ENCODE measurements at places on chromosomes 13 and 19.

- no peak for DNase-seq
Observed at GRCh38 chr13:25771202-25771601, 280.6 kb downstream of the SHISA2 start.

DNA sequence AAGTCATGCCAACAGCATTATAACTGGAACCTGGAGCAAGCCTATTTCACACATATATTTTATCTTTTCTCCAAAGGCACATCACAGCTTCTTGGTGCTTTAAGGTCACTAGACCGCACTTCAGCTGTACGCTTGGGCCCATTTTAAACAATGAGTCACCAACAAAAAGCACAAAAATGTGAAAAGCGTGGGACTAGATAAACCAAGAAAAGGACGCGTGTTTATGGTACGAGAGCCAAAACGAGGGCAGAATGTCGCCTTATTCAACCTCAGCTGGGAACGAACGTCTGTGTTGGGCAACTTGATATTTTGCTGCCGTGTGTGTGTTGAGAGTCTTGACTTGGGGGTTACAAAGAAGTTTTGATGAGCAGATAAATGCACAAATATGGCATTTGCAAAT lies 9.2 kb upstream of the EHD2 start:
- no peak for DNase-seq

GRCh38 chr13:52414051-52414450 lies 8.1 kb upstream of the THSD1 start:
- DNase-seq, result no peak

- no peak for DNase-seq
Observed at GRCh38 chr13:26227166-26227971, 5.3 kb upstream of the RNF6 start.

- peak; percentile 32 for DNase-seq
Observed at GRCh38 chr19:49056101-49056901, 1.2 kb downstream of the CGB7 start.

GRCh38 chr13:65347420-65348030 lies 1882.6 kb downstream of the PCDH9 start:
- no peak for DNase-seq

DNA sequence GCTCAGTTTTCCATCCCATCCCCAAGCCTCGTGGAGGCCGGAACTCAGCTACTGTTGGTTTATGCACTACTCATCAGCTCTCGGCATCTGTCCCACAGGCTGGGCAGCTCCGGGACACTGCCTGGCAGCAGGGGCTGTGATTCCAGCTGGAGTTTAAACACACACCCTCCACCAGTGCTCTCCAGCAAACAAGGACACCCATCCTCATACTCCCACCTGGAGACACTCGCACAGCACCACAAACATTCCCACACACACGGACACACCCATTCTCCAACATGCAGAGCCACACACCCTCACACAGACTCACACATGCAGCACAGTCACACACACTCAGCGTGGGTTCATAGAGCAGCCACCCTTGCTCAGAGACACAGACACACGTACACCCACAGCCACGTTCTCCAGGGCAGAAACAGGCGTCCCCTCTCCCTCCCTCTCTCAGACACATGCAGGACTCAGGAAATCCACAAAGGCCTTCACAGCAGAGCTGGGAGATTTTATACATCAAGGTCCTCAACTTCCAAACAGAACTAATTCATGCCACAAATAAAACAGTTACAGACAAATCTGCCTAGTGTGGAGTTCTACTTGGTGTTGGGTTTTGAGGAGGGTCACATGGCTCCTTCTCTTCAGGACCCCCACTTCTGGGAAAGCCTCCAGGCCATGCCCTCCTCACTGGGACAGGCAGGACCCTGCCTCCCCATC lies 785.4 kb downstream of the UQCRFS1 start:
- DNase-seq, result no peak
